ENCODE measurements at places on chromosomes 13 and 19. TPM values are rescaled to one million over a fixed set of nuclear protein-coding genes. Genes with fewer than 3 reads are reported as not detected.
A peak's percentile ranks its signal among the peaks of the same experiment; 100 is the strongest.

DNA sequence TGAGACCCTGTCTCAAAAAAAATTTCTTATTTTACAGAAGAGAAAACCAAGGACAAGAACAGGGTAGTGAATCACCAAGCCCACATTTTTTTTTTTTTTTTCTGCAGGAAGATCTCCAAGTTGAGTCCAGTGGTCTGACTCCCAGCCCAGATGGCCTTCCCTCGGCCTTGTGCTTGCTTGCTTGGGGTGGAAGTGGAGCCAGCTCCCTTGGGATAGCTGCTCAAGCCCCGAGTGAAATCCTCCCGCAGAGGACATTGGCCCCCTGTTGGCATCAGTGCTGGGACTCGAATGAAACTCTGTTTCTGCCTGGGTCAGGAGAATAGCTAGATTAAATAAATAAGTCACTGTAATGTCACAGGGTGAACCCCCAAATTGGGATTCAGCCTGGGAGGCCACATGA is 9.4 kb upstream of the NUP62 start:
- peak; percentile 15 for DNase-seq

- no peak for DNase-seq
Measured at GRCh38 chr13:33146843-33147611, 130.8 kb downstream of the KL start.

GRCh38 chr19:19406878-19407632 is 1.6 kb downstream of the GATAD2A start:
- no peak for DNase-seq

- no peak for DNase-seq
Measured at GRCh38 chr19:41944336-41944735, 14.8 kb downstream of the RABAC1 start.

DNA sequence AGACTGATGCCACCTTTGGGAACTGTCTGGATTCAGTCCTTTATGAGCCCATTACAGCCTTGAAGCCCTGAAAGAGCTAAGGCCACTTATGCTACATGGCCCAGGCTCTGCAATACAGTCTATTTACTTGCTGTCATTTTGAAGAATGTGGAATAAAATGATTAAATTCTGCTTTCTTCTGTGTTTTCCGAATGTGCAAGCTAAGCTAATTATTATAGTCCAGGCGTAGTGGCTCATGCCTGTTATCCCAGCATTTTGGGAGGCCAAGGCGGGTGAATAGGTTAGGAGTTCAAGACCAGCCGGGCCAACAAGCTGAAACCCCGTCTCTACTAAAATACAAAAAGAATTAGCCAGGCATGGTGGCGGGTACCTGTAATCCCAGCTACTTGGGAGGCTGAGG is 142.5 kb downstream of the TEX29 start:
- no peak for DNase-seq

DNA sequence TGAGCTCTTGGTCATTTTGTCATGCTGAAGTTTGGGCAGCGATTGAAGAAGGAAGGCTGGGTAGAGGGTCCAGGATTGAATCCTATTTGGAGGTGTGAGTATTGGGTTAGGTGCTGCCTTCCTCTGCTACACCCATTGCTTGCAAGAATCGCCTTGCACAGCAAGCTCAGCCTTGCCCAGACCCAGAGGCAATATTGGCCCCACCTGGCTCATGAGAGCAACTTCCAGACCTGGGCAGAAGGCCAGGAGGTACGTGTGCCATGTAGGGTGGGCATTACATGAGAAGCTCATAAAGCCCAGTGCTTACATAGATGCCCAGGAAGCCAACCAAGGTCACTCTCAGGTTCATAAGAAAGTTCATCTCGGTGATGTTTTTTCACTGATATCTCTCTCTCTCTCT is 718.0 kb downstream of the EFNB2 start:
- DNase-seq = no peak

DNA sequence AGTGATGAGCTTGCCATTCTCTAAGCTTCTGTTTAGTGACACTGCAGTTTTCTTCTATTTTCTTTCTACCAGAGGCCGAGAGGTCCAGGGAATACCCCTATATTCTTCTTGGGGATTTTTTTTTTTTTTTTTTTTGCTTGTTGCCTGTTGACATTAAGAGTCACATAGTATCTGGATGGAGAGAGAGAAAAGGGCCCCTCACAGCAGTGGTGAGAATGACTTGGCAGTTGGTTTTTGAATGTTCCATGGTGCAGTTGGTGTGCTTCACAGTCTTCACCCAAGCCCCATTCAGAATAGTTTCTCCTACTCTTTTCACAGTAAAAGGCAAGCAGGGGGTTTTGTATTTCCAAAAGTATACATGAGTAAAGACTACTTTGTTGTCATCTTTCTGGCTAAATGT is 577.9 kb downstream of the LMO7 start:
- DNase-seq = no peak

GRCh38 chr13:45861322-45861721 is 9.8 kb upstream of the SIAH3 start:
- DNase-seq = peak; percentile 39

Gene CEACAM5
- total RNA-seq = not detected

Gene DKKL1
- not detected for total RNA-seq

Gene PTPRH
- 1.1 TPM for total RNA-seq

Gene CEACAM20
- not detected for total RNA-seq
